ENCODE measurements at places on chromosomes 12 and 14.

DNA sequence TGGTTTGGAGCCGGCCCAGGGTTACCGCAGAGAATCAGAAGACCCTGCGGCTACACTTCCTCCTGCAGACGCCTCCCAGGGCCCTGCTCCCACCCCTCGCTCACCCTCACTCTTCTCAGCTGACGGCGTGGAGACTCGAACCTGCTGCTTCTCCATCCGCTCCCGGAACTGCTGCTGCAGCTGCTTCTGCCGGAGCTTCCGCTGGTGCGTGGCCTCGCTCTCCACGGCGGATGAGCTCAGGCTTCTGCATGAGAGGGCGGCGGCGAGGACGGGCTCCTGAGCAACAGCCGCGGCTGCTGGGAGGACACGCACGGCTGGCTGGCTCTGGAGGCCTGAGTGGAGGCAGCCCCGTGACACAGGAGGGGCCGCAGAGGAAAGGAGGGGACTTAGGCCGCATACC is 33.3 kb downstream of the RAD52 start:
- no peak for DNase-seq

DNA sequence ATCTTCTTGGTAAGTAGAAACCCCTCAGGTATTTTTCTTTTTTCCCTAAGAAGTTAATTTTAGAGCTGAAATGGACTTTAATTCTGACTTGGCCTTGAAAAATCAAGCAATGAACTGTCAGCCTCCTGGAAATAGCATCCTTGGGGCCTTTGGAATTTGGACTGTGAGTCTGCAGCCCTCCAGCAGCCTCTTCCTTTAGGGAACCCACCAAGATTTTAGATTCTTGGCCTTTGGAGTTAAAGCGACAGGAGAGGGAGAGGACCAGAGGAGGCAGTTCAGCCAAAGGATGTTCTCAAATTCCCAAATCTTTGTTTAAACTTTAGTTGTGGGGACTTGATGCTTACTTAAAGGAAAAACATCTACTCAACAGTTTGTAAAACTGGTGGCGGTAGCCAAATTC is 288.6 kb downstream of the AACS start:
- DNase-seq, result no peak

DNA sequence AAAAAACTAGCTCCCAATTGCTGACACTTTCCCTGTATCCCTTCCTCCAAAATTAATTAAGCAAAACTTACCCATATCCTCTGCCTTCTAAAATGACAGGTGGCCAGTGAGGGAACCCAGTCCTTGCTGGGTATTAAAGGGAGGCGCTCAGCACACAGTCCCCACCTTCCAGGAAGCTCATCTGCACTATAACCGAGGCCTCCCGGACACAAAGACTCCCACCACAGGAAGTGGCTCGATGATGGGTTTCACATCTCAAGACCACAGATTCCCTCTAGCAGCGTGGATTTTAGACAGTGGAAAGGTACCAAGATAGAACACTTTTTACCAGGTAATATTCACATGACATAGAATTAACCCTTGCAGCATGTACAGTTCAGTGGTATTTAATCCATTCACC is 126.8 kb upstream of the NCOR2 start:
- DNase-seq, result no peak

DNA sequence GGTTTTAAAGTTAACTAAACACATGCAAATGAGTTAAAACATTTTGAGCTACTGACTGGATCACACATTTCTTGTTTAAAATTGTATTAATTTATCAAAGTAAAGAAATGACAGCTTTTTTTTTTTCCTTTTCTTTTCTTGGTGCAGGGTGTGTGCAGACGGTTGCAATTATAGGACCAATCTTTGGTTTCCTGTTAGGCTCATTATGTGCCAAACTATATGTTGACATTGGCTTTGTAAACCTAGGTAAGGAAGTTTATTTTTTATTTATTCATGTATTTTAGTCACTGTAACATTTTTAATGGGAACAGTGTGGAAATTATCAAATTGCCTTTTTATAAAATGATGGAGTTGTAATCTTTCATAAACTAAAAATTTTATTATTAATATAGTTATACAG is 21.9 kb downstream of the SLCO1C1 start:
- no peak for DNase-seq

- no peak for DNase-seq
These were observed 113.2 kb downstream of the TRMT5 start for GRCh38 chr14:60867503-60868172.

GRCh38 chr12:98955284-98955683 is 310.2 kb downstream of the APAF1 start:
- no peak for DNase-seq

- no peak for DNase-seq
These were observed at the start of gene FBLN5 for GRCh38 chr14:91947475-91948184. TSS of gene FBLN5 (minus strand) at chr14:91947694. CDS start at chr14:91947229, 465 bp downstream.

- no peak for DNase-seq
These were observed 82.0 kb downstream of the CATSPERB start for GRCh38 chr14:91649930-91650329.

DNA sequence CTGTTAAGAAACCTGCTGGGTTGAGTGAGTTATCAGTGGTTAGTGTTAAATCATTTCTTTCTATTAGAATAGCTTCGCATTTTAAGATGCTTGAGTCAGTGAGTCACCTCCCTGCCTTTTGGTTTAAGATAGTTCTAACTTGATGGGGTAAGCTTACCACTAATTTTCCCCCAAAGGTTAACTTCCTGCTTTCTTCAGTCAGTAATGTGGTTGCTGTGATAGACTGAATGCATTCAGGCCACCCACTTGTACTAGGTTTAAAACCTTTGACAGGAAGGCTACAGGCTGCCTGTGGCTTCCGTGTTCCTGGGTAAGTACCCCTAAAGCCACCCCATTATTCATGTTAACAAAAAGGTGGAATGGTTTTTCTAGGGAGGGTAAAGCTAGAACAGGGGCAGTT is 25.3 kb downstream of the CLEC2A start:
- no peak for DNase-seq

GRCh38 chr12:132502149-132502881 is 12.4 kb downstream of the FBRSL1 start:
- DNase-seq, result no peak

DNA sequence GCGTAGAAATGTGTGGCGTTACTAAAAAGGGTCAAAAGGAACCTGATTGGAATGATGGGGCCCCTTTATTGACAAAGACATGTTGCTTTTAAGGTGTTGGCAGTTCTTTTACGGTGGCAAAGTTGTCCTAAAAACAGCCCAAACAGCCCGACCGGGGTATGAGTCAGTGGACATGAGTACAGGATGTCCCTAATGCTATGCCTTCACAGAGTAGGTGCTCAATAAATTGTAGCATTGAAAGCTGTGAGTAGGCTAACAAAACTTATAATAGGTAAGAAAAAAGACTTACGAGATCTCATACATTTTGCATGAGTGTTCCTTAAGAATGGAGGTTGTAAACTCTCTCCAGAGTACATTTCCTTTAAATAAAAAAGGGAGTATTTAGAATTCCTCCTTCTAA is 2.6 kb downstream of the ELK3 start:
- DNase-seq, result no peak

DNA sequence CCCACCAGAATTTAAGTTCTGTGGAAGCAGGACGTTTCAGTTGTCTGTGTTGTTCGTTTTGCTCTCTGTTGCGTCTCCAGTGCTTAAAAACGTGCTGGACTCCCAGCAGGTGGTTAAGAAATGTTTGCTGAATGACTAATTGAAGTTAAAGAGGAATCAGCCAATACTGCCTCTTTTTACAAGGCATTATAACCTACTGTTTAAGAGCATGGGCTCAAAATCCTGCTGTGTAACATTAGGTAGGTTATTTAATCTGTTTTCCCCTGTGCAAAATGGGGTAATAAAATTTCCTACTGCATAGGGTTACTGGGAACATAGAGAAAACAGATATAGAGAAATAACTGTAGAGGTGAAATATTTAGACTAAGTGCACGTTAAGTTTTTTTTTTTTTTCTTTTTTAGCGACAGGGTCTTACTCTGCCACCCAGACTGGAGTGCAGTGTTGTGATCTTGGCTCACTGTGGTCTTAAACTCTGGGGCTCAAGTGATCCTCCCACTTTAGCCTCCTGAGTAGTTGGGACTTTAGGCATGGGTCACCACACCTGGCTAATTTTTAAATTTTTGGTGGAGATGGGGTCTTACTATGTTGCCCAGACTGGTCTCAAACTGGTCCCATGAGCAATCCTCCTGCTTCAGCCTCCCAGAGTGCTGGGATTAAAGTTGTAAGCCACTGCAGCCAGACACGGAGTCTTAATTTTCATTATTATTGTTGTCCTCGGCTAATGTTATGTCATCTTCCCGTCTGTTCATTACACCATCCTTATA is 139.4 kb upstream of the PRICKLE1 start:
- DNase-seq, result no peak

DNA sequence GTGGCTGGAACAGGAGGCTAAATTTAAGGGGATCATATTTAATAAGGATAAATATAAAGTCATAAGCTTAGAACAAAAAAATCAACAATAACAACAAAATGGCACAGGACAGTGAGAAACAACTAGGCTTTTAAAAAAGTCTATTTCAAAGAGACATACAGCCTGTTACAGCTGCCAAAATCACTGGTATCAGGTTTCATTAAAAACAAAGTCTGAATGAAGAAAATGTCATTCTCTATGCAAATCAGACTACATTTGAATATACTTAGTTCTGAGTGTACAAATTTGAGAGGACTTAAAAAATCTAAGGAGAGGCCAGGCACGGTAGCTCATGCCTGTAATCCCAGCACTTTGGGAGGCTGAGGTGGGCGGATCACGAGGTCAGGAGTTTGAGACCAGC is 44.0 kb downstream of the TFCP2 start:
- no peak for DNase-seq

DNA sequence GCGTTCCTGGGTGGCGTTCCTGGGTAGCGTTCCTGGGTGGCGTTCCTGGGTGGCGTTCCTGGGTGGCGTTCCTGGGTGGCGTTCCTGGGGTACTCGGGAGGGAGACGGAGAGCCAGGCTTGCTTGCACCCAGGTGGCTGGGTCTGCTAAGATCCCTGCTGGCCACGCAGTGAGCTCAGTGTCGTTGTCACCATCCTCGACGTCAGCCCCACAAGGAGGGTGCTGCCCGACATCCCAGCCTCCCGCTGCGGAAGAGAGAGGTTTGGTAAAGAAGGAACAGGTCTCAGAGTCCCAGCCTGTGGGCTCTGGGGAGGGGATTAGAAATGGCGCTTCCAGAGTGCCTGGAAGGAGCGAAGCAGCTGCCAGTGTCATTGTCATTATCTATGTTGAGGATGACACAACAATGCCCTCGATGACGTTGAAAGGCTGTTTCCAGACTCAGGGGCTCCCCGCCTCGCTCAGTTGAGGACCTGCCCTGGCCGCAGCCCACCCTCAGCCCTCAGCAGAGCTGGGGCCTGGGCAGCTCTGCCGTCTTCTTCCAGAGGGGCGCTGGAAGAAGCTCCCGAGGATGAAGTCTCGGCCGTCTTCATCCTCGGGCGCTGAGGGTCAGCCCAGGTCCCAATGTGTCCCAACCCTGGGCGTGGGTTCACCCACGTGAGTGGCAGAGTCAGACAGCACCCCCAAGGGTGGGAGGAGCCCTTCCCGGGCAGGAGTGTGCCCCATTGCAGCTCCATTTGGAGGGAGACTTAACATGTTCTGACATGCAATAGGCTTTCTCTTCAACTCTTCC is 328.8 kb downstream of the ADGRD1 start:
- no peak for DNase-seq

All from T-helper 1 cell (primary cell).